NCI-H2107 (cell line): ENCODE measurements at places on chromosomes 7 and 10.

DNA sequence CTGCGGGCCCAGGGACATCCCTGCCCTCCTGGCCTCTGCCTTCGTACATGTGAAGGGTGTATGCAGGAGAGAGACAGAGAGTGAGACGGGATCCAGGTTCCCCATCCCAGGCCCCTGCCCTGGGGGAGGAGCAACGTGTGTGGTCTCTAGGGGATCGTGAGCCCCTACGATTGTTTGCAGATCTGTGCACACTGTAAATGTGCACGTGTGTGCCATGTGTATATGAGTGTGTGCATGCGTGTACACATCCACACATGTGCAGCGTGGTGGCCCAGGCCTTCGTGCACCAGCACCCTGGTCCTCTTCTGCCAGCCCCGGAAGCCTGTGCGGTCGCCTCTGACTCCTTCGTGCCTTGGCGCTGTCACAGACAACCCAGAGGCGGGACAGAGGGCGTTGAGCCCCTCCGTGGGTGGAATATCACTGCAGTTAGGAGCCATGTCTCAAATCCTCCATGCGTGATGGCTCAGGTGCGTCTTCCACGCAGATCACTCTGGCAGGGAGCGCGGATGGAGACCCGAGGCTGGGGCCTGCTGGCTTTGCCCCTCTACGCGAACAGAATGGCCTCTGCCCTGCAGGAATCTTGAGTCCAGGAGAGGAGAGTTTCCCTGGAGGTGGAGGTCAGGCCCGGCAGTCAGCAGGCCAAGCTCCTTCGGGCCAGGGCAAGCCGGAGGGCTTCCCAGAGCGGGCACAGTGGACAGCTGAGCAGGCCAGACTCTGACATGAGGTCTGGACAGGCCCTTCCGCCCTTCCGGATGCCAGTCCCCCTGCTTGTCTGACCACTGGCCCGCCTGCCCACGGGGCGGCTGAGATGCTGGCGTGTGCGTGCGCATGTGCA is 97.5 kb downstream of the UNCX start:
- DNase-seq = no peak

DNA sequence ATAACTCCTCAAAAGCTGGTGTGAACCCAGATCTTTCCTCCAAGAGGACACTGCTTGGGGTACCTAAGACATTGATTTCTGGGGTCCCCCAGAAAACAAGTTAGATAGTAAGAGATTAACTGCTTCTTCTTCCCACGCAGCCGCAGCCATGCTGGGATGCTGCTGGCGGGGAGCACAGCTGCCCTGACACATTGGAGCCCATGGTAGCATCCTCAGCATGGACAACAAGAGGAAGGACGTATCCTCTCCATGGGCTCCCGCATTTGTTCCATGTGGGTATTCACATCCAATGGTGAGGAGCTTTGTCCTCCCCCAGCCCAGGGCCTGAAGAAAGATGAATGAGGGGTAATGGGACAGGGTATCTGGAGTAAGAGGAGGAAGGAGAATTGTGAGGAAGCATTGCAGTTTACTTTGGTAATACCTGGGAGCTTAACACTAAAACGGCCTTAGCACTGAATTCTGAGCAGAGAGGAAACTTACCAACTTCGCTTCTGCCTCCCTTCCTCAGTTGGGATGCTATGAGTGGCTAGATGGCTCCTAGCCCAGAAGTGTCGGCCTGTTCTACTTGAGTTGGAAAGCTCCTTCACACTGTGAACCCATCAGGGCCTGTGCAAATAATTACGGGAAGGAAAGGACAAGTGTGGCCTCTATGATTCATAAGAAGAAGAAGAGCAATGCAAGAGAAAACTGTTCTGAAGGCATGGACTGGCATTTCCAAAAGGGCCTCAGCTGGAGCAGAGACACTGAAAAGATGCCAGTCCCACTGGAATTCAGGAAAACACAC is 43.9 kb downstream of the C10orf120 start:
- DNase-seq = no peak

DNA sequence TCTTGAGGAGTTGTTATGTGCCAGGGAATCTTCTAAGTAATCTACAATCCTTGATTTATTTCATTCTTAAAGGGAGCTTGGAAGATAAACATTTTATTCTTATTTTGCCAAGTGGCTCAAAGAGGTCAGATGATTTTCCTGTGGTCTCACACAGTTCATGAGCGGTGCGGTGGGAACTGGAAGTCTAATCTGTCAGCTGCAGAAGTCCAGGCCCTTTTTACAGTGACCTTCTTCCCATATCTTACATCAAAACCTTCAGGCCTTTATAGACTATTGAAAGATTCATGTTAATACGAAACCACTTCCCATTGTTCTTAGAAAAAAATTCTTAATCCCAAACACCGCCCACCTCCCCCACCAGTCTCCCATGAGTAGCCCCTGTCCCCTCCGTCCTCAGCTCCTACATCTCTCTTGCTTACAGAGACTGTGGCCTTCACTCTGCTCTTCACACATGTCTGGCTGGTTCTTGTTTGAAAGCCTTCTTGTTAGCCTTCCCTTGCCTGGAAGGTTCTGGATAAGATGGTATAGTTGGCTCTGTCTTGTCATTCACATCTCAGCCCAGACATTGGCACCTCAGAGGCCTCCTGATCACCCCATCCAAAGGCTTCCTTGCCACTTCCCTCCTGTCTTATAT is 61.5 kb downstream of the ITGA8 start:
- no peak for DNase-seq

GRCh38 chr7:11767148-11767547 is 64.8 kb downstream of the THSD7A start:
- no peak for DNase-seq

- no peak for DNase-seq
Observed at GRCh38 chr7:30804078-30804661, 33.0 kb downstream of the MINDY4 start.

GRCh38 chr7:135789956-135790355 is 41.3 kb upstream of the FAM180A start:
- no peak for DNase-seq

- DNase-seq = no peak
Observed at GRCh38 chr10:28730031-28730778, 52.9 kb downstream of the BAMBI start.

- DNase-seq = no peak
Observed at GRCh38 chr10:16520900-16521299, 779 bp downstream of the C1QL3 start.

DNA sequence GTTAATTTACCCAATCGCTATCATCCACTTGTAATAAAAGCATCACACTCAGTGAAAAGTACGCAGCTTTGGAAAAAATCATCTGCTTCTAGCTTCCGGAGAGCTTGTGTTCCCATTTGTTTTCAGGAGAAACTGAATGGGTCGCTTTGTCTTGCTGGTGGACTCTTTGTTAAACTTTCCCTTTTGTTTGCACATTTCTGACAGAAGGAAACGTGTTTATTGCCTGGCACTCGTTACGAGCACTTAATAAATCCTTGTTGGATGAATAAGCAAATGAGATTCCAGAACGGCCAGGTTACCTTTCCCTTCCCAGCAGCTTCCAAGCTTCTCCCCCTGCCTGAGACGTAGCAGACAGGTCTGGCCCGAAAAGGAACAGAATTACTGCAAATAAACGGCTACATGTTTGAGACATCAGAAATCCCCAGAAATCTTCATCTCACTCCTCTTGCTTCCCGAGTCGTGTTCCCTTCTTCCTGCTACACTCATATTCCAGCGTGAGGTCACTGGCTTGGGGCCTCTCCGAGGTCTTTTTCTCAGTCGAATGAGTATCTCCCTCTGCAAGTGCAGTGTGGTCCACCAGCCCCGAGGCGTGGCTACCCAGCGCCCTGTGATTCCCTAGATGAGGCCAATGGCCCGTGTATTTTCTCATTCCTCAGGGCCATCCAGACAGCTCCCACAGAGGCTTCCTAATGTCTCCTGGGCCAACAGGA is 167.2 kb downstream of the FRMD4A start:
- DNase-seq = no peak

GRCh38 chr10:70838270-70838805 is 22.6 kb downstream of the SGPL1 start:
- DNase-seq = no peak

DNA sequence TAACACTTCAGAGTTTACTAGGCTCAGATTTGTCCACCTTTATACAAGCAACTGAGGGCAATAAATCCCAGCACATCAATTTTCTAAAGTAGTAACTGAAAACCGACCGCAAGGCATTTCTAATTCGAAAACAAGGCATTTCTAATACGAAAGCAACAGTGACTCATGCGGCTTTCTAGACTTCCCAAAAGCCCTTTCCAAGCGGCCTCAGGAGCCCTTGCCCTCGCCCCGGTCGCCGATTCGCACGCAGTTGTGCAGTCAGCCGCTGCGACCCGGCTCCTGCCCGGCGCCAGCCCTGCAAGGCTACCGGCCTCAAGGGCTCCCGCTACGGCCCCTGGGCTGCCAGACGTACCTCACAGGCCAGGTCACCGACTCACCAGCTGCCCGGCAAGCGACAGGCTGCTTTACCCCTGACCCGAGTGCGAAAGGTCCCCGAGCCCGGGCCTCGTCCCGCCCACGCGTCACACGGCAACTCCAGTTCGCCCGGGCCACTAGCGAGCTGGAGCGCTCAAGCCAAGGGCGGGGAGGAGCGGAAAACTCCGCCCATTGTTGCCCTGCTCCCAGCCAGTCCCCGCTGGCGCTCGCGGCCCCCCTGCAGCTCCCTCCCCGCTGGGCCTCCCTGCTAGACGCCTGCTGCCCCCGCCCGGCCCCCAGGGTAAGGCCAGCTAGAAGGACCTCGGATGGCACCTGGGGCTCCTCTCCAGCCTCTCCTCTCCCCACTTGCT is 7.3 kb downstream of the NCOA4 start:
- peak; percentile 17 for DNase-seq

- DNase-seq = no peak
Observed at GRCh38 chr10:76127984-76128589, 696.7 kb downstream of the LRMDA start.

DNA sequence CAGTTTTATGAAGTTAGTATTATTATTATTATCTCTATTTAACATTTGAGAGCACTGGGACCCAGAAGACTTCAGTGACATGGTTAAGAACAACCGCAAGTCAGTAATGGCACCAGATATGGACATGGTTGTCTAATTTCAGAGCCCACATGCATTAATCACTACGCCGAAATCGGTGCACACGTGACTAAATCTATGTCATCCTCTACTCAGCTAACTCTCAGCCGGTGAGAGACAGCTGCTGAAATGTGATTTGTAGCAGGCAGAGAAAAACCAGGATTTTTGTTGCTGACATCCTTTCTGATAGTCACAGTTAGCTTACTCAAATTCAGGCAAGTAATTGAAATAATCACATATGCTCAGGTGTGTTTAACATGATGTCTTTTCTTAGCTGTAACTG is 127.7 kb downstream of the SPAG6 start:
- DNase-seq = no peak
